ENCODE measurements at places on chromosomes 5 and 9.

GRCh38 chr9:132690696-132691095 is 20.4 kb downstream of the GTF3C4 start:
- no peak for DNase-seq

- DNase-seq = peak; percentile 66
These were observed 153.8 kb downstream of the AUH start for GRCh38 chr9:91207729-91208418.

- DNase-seq = no peak
These were observed 85.9 kb downstream of the GNA14 start for GRCh38 chr9:77562019-77562748.

DNA sequence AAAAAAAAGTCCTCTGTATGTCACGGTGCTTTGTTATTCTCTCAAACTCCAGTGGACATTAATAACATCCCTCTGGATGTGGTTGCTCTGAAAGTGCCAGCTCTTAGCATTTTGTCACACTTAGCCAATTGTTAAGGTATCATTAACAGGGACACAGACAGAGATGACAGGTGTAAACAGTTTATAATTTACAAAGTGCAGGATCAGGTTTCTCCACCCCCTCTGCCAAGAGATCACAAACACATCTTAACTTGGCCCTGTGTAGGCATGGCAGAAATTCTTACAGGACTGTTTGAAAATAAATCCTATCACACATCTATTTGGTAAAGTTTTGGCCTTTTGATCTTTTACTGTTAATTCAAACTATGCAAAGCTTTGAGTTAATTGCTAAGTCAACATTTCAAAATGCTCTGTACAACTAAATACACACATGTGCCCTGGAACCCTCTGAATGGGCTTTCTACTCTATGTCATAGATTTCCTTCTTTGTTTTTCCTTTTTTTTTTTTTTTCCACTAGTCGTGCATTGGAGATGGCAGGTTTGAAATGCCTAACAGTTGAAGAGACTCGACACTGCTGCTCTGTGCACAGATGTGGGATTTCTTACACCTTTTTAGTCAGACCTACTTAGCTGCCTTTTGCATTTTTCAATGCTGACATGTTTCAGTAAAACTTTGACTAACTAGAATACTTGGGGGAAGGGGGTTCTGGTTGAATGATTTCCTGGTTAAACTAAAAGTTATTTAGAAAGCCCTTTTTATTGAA is 41.7 kb downstream of the SEMA6A start:
- no peak for DNase-seq

- DNase-seq = peak; percentile 79
These were observed 11.9 kb downstream of the EEIG1 start for GRCh38 chr9:127968700-127969383.

DNA sequence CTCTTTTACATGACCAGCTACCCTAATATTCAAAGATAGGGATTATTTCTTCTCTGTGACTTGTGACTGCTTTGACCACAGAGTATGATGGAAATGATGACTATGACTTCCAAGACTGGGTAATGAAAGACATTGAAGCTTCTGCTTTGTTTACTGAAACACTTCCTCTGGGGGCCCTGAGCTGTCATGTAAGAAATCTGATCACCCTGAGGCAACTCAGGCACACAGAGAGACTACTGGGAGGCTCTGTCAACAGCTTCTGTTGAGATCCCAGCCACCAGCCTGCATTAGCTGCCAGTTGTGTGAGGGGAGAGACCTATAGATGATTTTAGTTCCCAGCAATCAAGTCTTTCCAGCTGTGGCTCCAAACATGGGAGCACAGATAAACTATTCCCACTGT is 76.5 kb downstream of the KCTD16 start:
- no peak for DNase-seq

GRCh38 chr9:124812441-124812876 is 35.5 kb downstream of the OLFML2A start:
- no peak for DNase-seq

DNA sequence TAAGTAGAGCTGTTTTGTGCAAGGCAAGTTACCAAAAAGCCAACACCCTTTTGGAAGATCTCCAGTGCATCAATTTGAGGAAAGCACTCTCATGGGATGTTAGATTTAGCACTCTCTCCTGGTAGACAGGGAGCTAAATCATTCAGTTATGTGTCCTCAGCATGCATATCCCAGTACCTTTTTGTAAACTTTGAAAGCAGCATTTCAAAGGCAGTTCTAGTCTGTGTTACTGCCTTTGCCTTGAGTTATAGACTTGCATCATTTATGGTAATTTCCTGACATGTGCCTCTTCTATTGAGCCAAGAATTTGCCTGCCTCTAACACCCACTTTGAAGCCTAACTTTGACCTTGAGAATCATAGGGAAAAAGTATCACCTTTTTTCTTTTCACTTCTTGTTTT is 120.6 kb downstream of the KIF4B start:
- no peak for DNase-seq

- DNase-seq = no peak
These were observed 114.4 kb upstream of the ZNF366 start for GRCh38 chr5:72621576-72621975.

DNA sequence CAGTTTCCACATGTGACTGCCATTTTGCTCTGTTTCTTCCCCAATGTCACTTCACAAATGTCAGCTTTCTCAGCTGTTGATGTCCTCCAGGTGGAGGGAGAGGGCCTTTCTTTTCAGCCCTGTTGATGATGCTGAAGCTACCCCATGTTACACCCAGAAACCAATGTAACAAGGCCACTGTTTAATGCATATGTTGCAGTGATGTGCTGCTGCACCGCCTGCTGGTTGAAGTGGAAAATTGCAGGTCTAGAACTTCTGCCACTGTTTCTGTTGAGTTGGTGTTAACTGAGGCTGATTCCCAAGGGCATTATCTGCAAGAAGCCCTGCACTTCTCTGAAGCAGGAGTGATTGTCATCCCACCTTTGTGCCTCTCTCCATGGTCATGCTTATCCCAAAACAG is 428.4 kb downstream of the KDM4C start:
- DNase-seq = no peak

DNA sequence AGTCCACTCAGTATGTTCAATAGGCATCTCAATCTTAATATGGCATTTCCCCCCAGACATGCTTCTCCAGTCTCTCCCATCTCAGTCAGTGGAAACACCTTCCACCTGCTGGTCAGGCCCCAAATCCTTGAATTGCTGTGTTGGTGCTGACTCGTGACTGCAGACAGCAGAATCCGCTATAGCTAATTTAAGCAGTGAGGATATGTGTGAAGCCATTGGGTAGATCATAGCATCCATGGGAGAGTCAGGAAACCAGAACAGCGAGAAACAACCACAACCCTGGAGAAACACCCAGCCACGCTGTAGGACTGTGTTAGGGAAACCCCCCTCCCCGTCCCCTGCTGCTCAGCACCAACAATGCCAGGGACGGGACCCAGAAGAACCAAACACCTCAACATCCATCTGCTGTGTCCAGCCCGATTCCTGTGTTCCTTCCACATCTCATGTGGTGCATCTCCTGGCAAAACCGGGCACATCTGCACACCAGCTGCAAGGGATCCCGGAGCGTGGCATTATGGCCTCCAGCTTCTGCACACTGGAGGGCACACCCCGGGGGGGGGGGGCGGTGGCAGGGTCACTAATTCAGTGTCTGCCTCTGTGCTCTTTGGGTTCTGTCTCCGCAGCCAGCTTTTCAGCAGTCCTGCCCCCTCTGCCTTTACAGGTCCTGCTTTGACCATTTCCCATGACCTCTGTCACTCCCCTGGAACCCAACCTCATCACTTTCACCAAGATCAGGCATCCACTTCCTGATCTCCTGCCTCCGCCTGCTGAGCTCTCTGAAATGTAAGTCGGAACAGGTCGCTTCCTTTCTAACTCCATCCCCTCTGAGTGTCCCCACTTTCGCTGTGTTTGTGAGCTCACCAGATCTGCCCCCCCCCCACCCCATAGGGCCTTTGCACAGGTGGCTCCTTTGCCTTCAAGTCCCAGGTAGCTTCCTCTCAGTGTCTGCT is 2.4 kb upstream of the PLEKHG4B start:
- no peak for DNase-seq

- DNase-seq = no peak
These were observed 160.6 kb downstream of the NTRK2 start for GRCh38 chr9:84829997-84830696.

- peak; percentile 51 for DNase-seq
These were observed 51.2 kb upstream of the TESK1 start for GRCh38 chr9:35553670-35554543.

GRCh38 chr9:85528607-85529006 is 213.1 kb downstream of the AGTPBP1 start:
- no peak for DNase-seq

DNA sequence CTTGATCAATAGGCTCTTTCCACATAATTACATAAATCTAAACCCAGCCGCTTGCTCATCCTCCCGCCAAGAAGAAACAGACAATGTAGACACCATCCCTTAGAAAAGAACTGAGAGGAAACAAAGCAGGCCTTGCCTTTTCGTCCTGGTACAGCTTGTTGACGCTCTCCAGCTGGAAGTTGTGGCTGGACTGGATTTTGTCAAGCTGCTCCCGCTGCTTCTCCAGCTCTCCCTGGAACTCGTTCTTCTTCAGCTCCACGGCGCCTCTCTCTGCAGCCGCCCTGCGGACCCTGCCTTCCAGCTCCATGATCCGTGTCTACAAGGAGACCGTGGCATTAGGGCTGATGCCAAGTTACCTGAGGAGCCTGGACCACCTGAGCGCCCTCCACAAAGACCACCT is 22.1 kb downstream of the GOLM1 start:
- no peak for DNase-seq

DNA sequence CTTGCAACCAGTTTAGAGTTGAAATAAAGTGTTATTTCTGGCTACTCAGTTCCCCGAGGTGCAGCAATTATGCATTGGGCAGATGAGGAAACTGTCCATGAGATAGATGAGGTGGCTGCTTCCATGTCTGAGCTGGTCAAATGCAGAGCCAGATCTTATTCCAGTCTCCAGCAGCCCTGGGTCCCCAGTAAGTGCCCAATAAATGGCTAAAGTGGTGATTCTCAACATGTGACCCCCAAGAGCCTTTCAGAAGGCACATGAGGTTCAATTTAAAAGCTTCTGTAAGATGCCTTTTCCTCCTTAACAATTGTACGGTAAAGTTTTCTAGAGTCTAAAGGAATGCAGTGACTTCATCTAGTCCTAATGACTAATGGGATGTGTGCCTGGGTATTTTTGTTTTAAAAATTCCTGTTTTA is 17.5 kb downstream of the ATOX1 start:
- DNase-seq = no peak

DNA sequence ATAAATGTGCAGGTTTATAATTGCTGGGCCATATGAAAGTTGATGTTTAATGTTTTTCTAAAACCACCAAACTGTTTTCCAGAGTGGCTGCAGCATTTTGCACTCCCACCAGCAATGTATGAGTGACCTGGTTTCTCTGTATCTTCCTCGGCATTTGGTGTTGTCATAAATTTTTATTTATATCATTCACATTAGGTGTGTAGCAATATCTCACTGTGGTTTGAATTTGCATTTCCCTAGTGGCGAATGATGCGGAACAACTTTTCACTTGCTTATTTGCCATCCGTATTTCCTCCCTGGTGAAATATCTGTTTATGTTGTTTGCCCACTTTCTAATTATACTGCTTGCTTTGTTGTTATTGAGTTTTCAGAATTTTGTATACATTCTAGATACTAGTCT is 295.7 kb upstream of the TUT7 start:
- DNase-seq = no peak

Data from spinal cord (tissue), 10 donors.